ENCODE measurements at places on chromosomes 6 and 20. TPM values are rescaled to one million over a fixed set of nuclear protein-coding genes. Genes with fewer than 3 reads are reported as not detected.
A peak's percentile ranks its signal among the peaks of the same experiment; 100 is the strongest.

DNA sequence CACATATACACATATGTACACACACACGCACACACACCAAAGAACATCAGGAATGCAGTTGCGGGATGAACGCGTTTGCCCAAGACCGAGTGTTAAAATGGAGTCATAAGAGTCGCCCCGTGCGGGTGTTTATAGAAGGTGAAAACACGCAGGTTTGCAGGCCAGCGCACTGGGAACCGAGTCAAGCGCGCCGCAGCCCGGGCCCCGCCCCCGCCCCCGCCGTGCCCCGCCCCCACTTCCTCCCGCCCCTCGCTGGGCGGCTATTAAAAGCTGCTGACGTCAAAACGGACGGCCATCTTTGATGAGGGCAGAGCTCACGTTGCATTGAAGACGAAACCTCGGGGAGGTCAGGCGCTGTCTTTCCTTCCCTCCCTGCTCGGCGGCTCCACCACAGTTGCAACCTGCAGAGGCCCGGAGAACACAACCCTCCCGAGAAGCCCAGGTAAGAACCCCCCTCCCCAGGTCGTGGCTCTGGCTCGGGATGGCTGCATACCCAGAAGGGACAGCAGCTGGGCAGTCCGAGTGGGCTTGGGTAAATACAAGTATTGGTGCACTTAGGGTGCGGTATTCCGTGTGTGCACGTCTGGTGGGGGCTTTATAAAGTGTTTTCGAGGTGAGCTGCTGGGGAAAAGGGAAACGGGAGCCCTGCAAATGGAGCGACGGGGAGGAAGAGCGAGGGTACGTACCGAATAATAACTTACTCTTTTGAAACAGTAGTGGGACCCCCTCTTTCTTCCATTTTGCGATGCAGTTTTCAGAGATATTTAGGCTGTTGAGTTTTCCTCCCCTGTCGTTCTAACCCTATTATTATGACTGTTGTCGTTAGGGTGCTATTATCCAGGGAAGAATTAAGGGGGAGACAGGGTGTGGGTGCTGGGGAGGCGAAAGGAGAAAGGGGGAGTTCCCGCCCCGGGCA, at the start of gene SNAP25:
Gene SNAP25, plus strand, starts transcription at position 295 of the 916 bp plus-strand sequence. CDS start 56,662 bp downstream, outside the sequence.
- DNase-seq = peak; percentile 41

DNA sequence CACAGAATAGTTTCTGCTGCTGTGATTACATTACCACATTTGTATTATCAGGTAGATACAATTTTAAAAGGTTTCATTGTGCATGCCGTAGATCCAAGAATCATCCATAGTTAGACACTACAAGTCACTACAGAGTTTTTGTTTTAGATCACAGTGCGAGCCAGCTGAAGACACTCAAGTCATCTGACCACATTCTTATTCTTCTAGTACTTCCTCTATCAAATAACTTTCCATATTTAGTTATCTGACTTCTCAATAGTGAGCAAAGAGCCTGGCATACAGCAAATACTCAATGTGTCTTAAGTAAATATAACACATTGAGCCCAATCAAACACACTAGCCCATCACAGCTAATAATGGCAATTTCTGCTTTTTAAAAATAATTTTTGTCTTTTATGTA, 195.4 kb downstream of the ASCC3 start:
- DNase-seq = no peak

DNA sequence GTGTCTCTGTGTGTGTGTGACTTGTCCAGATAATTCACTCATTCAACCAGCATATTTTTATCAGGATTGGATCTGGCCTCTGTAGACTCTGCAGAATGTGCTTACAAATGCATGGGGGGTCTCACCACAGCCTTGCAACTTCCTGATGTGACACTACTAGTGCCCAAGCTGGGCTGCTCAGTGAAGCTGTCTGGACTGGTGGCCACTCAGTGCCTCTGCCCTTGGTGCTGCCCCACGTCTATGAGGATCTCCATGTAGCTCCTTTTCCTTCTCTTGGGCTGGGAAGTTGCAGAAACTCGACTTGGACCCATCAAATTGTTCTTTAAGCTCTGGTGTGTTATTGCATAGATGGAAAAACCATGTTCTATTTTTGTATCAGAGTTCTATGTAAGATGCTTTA, 75.8 kb downstream of the NRN1 start:
- no peak for DNase-seq

DNA sequence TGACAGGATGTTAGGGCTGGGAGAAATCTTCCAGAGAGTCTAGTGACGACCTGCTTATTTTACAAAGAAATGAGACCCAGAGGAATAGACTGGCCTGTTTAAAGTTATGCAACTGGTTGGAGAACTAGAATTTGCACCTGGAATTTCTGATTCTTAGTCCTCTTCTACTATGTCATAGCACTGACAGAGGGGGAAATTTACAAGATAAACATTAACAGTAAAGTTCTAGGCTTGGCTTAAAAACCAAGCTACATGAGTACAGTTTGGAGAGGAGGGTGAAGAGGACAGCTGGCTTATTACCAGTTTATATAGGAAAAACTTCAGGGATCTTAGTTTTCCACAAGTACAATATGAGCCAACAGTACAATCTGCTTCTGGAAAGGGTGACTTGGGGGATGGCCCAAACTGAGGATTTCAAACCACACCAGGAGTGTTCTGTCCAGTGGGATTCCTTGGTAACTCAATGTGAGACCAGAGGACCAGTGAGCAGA, 269.6 kb downstream of the CD109 start:
- no peak for DNase-seq

The OR12D3 gene
- not detected for polyA plus RNA-seq

GRCh38 chr20:48607544-48607865, 220.3 kb downstream of the PREX1 start:
- DNase-seq = no peak

The MYCT1 gene
- polyA plus RNA-seq = 3.1 TPM

DNA sequence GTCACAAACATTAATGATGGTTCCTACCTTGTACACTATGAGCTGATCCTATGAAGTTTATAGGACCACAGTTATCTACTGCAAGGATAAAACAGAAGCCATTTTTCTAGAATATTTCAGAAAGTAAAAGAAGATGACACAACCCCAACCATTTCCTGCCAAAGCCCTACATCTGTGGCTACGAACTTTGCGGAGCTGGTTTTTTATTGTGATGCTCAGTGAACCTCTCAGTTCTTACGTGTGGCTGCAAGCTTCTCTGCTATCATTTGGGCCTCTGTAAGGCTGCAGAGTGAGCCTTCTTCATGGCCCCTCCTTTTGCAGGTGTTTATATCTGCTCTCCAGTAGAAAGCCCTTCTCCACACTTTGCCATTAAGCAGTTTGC, 17.8 kb upstream of the TAGAP start:
- no peak for DNase-seq

The CDH26 gene
- 0.25 TPM for polyA plus RNA-seq

- DNase-seq = peak; percentile 41
Observed at GRCh38 chr6:148440877-148441453, 98.3 kb downstream of the SASH1 start.

- no peak for DNase-seq
Observed at GRCh38 chr6:79813143-79813850, 134.1 kb downstream of the ELOVL4 start.

- DNase-seq = no peak
Observed at GRCh38 chr6:110266996-110267395, 86.8 kb downstream of the CDC40 start.

- no peak for DNase-seq
Observed at GRCh38 chr20:50129662-50130355, 16.9 kb upstream of the UBE2V1 start.

DNA sequence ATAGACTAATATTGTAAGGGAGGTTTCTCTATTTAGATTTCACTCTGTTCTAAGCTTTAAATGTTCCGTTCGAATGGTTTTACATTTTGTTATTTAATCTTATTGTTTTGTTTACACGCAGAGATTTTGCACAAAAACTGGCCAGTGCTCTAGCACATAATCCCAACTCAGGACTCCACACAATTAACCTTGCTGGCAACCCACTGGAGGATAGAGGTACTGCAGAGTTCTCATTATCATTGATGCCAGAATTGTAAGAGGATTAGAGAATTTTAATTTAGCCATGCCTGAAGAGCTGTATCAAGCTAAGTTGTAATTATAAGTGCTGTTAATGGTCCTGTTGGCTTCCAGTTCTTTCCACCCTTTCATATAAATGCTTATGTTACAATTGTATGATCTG, 179.7 kb upstream of the SCGN start:
- no peak for DNase-seq

- DNase-seq = no peak
Observed at GRCh38 chr20:61166324-61166723, 85.7 kb upstream of the CDH4 start.

DNA sequence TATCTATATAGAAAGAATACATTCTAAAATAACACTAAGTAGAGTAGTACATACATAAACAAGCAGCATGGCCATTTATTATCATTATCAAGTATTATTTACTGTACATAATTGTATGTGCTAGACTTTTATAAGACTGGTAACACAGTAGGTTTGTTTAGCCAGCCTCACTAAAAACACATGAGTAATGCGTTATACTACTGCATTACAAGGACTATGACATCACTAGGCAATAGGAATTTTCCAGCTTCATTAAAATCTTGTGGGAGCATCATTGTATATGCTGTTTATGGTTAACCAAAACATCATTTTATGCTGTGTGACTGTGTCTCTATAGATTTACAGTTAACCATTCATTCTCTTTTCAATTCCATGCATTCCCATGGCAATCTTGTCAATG, 131.7 kb upstream of the HDGFL1 start:
- DNase-seq = no peak

GRCh38 chr20:14824996-14825395, 487.6 kb upstream of the FLRT3 start:
- DNase-seq = no peak

- no peak for DNase-seq
Observed at GRCh38 chr6:143125864-143126573, 65.3 kb downstream of the AIG1 start.

DNA sequence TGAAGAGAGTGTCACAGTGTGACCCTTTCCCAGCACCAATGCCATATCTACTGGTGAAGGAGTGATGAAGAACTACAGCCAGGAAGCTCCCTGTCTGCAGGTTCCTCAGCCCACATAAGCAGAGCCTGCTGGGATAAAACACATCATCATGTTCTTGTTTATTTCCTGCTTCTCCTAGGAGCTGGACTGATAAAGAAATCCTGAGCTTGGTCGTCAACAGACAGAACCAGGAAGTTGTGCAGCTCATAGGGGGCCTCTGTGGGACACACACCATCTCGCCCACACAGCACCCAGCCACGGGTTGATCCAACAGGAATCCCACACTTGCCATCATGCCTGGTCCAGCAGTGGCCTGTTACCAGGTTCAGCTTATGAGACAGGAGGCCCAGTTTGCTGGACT, 2.8 kb upstream of the CSTL1 start:
- DNase-seq = peak; percentile 65

GRCh38 chr20:38863024-38863851, 57.7 kb downstream of the PPP1R16B start:
- DNase-seq = no peak

The ALDH8A1 gene
- polyA plus RNA-seq = 0.12 TPM

The BEND6 gene
- polyA plus RNA-seq = 3.3 TPM

The TBC1D20 gene
- 24.4 TPM for polyA plus RNA-seq

DNA sequence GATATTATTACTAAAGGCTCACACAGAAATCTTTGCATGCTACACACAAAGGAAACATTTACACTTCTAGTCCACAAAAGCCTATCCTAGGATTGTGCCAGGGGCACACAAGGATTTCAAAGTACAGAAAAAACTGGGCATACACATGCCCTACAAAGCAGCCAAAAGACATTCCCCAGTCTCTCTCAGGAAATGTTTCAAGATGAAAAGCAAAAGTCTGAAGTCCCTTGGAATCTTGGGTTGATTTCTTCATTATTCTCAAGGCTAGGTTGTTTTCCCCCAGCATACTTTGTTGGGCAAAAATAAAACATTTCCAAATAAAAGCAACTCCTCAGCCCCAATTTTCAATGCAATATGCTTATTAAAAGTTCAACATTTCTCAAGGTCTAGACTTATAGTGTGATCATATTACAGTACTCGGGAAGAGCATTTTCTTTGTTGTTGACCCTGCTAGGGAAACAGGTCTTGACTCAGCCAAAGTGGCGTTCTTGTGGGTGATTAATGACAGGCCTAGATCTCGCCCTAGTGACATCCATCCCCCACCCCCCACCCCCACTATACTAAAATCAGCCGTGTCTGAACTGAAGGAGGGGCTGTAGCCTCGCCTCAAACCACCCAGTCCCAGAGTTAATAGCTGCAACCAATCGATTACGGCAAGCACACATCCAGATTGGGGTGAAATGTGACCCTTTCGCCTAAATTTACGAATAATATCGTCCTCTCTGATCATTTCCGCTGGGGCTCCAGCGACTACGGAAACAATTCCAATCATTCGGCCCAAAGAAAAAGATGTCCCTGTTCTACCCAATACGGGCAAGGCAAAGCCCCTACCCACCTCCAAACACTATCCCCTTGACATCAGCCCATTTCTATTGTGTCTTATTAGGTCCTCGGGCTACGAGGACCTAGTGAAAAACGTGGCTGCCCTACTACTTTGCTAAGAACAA, 1.4 kb downstream of the AKIRIN2 start:
- no peak for DNase-seq

DNA sequence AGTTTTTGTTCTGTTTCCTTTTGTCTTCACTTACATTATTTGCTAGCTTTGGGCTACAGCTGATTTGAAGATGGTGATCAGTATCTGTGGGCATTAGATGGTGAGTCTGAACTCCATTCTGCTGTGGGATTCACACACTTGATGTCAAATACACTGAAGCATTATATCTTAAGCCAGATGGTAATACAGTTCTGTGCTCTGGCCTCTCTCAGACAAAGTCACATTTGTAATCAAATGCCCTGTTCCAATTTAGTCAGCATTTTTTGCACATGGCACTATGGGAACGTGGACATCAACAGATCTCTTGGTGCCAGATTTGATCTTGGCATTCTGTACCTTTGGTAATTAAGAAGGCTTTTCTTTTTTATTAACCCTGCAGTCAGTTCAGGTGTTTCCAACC, 56.0 kb downstream of the SASH1 start:
- DNase-seq = no peak

- DNase-seq = no peak
Observed at GRCh38 chr6:150527100-150527499, 72.6 kb upstream of the PLEKHG1 start.

DNA sequence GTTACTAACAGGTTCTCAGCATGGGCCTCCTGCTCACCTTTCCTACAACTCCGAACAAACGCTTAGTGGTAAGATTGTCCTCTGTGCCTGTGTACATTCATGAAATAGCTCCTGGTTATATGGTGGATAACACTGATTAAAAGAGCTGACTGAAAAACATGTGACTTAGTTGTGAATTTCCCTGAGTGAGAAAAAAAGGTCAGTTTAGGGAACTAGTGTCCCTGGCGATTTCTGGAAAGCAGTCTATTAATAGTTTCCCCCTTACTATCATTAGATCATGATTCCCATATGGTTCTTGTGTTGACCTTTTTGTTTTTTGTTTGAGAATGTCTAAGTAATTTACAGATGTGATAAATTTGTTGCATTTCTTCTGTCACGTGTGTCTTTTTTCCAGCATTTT, 15.6 kb downstream of the SNRPC start:
- no peak for DNase-seq

DNA sequence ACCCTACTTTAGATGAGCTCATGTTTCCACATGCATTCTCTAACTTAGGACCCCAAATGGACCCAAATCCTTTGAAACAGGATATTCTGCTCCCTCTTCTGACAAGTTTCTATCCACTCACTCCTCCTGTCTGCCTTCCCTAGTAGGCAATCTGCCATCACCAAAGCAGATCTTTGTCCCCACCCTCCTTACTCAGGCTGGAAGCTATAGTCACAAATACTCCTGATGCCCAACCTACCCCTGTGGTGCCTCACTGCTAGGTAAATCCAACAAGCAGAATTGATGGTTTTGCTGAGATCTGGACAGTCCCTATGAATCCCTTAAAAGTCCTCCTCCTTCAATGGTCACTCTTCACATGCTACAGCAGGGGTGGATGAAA, 21.7 kb downstream of the ELOVL5 start:
- no peak for DNase-seq

- DNase-seq = peak; percentile 53
Observed at GRCh38 chr20:22579711-22580697, 4.4 kb downstream of the FOXA2 start.
